ENCODE measurements at places on chromosomes 2 and 18.

GRCh38 chr18:55910296-55910695 is 322.3 kb upstream of the TCF4 start:
- DNase-seq, result no peak

GRCh38 chr2:229081411-229081810 is 189.7 kb downstream of the PID1 start:
- no peak for DNase-seq

GRCh38 chr2:888906-889566 is 61.6 kb upstream of the SNTG2 start:
- DNase-seq, result no peak

- DNase-seq, result no peak
These were observed 37.3 kb upstream of the SH3BP4 start for GRCh38 chr2:234914371-234915154.

DNA sequence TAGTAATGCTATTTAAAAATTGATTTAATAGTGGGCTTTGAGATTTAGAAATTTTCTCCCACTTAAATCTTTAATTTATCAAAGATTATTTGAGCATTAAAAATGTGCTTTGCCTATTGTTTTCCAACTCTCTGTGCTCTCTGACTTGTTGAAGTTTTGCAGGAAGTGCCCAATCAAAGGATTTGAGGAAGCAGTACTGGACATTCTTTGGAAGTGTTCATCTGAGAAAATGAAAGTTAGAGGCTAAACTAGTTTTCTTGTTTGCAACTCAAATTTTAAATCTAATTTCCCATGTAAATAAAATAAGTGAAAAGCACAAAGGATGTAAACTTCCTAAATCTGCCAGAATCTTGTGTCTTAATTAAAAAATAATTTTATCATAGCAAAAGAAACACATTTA is 89.1 kb downstream of the CAMKMT start:
- no peak for DNase-seq

GRCh38 chr2:69893684-69894551 is at the start of gene SNRNP27:
Gene SNRNP27 (plus strand): TSS chr2:69893956. CDS start chr2:69893985, 29 bp downstream.
- DNase-seq, result peak; percentile 20

GRCh38 chr2:75174519-75174918 is 24.8 kb downstream of the TACR1 start:
- no peak for DNase-seq

DNA sequence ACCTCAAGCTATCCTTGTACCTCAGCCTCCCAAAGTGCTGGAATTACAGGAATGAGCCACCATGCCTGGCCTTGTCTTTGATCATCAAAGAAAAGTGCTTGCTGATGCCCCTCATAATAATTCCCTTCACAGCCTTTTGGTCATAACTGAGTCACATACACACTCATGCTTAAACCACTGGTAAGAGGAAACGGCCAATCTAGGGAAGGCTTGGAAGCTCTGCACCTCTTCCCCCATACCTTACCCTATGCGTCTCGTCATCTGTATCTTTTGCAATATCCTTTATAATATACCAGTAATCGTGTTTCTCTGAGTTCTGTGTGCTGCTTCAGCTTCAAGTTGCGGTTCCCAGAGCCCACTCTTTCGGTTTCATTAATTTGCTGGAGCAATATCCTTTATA is 4.8 kb upstream of the RNF138 start:
- DNase-seq, result no peak

DNA sequence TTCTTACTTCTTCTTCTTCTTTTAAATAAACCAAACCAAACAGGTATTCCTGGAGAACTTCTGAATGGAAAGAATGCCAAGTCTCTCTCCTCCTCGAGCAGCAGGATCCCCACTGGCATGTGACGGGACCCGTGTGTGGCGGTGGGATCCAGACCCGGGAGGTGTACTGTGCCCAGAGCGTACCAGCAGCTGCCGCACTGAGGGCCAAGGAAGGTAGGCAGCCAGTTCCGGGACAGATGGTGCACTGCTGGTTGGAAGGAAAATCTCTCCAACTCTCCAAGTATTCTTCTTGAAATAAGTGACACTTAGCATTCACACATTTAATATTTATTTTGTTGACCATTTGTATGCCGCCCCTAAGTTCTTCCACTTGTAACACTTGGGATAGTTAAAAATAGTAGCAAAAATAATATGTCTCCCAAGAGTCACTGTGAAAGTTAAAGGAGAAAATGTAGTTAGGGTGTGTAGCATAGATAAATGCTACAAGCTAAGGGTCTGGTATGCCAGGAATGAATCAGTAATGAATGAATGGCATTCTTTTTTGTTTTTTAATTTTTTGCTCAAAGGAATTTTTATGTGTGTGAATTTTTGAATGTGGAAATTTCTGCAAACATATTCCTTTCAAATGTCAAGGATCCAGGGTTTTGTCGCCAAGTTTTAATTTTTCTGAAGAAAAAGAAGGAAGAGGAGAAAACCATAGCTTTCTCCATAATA is 349.9 kb downstream of the THSD7B start:
- DNase-seq, result no peak

GRCh38 chr2:73081181-73081671 is 9.7 kb upstream of the SFXN5 start:
- no peak for DNase-seq

DNA sequence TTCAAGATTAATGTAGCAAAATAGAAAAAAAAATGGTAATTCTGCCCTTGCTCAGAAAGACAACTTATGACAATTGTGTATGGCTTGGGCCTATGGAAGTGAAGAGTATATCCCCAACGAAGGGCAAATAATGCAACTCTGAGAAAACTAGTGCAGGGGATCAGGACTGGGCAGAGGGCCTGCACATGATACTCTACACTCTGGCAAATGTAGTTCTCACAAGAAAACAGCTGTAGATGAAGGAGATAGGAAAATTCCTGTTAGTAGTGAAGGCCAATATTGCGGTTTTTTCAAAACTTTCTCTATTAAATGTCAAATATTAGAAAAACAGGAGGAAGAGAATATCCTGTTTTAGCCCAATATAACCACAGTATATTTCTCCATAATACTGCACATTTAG is 77.8 kb downstream of the SCN9A start:
- no peak for DNase-seq

- DNase-seq, result no peak
These were observed 6.8 kb upstream of the NR4A2 start for GRCh38 chr2:156339110-156339847.

- DNase-seq, result no peak
These were observed 20.4 kb upstream of the PDCL3 start for GRCh38 chr2:100542418-100542817.

GRCh38 chr2:228516019-228516418 is 334.5 kb upstream of the SPHKAP start:
- DNase-seq, result no peak

DNA sequence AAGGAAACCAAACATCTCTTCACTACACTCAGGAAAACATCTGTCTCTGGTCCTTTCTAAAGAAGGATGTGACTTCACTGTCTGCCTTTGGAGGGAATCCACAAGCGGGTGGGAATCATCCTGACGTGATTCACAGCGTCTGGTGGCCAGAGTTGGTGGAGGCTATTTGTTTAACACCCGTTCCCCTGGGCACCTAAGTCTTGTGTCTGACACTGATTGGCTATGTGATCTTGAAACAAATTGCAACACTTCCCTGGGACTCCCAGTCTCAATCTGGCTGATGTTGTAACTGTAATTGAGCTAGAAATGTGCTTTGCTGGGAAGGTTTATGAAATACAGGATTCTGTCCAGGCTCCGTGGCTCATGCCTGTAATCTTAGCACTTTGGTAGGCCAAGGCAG is 28.8 kb upstream of the SIX3 start:
- DNase-seq, result no peak

DNA sequence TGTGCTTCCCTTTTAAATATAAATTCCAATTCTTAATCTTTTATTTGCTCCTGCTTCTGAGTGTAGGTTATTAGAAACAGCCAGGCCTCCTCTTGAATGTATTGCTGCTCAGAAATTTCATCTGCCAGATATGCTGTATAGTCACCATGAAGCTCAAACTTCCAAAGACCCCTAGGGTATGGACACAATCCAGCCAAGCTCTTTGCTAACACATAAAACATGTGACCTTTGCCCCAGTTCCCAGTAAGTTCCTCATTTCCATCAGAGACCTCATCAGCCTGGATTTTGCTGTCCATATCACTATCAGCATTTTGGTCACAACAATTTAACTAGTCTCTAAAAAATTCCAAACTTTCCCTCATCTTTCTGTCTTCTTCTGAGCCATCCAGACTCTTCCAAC is 75.2 kb downstream of the MAP2 start:
- DNase-seq, result no peak

DNA sequence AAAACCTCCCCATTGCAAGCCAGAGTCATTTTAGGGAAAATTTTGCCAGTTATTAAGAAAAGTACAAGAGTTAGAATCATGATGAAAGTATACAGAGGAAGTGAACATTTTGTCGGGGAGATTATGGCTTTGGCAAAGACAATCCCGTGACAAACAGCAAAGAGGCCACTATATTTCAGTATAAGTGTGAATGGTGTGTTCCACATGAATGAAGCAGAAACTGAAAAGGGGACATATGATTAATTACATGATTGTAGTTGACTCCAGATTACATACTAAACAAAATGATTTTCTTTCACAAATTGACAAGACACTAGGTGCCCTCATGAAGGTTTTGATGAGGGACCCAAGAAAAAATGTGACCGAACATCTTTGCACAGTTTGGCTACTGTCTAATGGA is 42.0 kb downstream of the SP140 start:
- no peak for DNase-seq

GRCh38 chr2:218465987-218466633 is 47.2 kb downstream of the VIL1 start:
- DNase-seq, result no peak

DNA sequence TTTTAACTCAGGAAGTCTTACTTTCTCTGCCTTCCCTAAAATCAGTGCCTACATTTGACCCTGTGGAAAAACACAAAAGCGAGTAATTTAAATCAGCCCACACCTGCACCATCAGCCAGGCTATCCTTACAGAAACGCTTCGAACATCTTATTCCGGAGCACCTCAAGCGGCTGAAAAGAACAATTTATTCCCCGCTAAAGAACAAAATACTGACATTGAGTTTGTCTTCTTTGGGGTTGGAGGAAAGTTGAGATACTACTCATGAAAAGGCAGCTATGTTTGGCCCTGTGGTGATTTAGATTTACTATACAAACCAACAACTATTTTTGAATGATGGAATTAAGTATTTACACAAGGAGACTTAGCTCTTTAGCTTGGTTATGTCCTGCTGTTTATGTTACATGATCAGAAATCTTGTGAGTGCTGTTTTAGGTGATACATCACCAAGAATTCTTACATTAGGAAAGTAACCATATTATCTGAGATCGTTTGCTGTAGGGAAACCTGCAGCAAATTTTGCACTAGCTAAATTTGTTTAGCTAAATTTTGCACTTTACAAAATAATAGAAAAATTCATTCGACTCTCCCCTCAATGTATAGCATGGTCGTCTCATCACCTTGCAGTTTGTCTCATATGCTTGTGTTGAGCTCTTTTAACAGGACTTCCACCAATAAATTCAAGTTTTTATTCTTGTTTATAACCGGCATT is 158.8 kb upstream of the SIX2 start:
- DNase-seq, result no peak

- peak; percentile 23 for DNase-seq
These were observed 652 bp downstream of the ITPRID2 start for GRCh38 chr2:181891966-181892798.

DNA sequence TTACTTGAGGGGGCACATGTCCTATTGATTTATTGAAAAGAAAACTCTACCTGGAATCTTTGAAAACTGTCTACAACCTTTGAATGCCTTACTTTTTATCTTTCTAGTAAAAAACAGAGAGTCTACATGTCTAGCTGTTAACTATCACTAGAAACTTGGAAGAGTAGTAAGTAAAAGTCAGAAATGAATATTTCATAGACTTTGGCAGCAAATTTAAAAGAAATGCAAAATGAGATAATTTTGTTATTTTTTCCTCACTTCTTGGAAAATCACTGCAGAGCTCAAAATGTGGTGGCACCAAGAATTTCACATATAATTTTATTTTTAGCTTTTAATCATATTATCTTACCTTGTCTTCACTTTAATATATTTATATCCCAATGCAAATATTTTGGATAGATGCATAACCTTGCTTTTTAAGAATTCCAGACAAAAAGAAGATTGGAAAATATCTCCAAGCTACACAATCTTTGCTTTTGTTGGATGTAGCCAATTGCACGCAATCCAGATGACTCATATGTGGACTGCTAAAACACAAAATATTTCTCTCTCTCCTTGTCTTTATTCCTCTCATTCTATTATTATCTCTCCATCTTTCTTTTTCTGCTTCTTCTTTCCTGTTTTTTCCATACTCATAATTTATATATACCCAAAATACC is 92.2 kb upstream of the DSEL start:
- no peak for DNase-seq

DNA sequence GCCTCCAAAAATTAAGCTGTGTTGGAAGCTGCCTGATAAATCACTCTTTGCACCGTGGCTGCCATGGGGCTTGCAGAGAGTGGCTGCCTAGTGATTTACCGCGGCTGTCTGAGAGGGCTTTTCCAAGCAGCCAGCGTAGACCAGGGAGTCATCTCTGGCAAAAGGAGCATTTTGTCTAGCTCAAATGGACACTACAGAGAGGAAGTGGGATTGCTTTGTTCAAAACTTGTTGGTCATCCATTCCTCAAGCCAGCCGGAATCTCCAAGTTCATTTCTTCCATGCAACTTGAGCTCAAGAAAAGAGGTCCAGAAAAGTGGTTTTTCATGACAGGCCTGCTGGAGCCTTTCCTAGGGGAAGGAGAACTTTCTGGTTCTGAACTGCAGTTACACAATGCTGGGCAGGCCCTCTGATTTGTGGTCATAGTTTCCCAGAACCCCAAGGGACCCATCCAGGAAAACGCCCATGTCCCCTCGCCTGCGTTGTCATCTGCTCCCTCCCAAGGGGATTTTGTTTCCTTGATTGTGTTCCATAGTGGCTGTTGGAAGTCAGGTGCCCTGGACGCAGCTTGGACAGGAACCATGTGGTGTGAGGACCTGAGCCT is 108.1 kb downstream of the TRIB2 start:
- no peak for DNase-seq

GRCh38 chr2:151252646-151253045 is 9.0 kb downstream of the RBM43 start:
- DNase-seq, result no peak

GRCh38 chr18:70503060-70503459 is 214.2 kb downstream of the SOCS6 start:
- DNase-seq, result no peak

DNA sequence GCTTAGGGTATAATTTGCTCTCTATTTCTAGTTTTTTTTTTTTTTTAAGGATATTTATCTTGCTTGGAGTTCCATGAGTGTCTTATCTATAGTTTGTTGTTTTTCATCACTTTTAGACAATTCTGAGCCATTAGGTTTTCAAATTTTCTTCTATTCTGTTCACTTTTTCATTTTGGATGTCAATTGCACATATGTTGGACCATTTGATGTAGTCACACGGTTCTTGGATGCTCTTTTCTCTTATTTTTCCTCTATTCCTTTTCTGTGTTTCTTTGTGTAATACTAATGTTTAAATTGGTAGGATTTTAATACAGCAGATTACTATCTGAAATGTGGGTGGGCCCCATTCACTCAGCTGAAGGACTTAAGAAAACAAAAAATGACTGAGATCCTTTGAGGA is 292.6 kb downstream of the CALCRL start:
- no peak for DNase-seq

Data from activated gamma-delta T cell (primary cell).